ENCODE measurements at places on chromosomes 3 and 15. TPM values are rescaled to one million over a fixed set of nuclear protein-coding genes. Genes with fewer than 3 reads are reported as not detected.

DNA sequence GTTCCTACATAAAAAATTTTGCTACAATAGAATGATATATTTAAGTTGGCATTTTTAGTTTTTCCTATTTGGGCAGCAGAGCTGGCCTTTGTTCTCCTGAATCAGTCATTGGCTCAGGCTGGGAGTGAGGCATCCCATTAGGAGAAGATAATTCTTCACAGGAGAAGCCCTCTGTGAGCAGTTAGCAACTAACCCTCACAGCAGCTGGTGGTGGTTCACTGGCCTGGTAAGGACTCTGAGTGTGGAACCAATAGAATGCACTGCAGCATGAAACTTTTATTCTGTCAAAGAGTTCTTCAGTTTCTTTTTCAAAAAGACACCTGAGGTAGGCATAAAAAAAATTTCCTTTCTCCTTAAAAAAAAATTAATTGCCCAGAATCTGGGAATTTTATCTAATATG is 562.6 kb downstream of the ZNF385D start:
- no peaks in the 10 kb centered on the region for H3K36me3 ChIP-seq
- H3K27ac ChIP-seq: no peak overlapping the region
- no peak for DNase-seq
- no peaks in the 10 kb centered on the region for H3K4me1 ChIP-seq

DNA sequence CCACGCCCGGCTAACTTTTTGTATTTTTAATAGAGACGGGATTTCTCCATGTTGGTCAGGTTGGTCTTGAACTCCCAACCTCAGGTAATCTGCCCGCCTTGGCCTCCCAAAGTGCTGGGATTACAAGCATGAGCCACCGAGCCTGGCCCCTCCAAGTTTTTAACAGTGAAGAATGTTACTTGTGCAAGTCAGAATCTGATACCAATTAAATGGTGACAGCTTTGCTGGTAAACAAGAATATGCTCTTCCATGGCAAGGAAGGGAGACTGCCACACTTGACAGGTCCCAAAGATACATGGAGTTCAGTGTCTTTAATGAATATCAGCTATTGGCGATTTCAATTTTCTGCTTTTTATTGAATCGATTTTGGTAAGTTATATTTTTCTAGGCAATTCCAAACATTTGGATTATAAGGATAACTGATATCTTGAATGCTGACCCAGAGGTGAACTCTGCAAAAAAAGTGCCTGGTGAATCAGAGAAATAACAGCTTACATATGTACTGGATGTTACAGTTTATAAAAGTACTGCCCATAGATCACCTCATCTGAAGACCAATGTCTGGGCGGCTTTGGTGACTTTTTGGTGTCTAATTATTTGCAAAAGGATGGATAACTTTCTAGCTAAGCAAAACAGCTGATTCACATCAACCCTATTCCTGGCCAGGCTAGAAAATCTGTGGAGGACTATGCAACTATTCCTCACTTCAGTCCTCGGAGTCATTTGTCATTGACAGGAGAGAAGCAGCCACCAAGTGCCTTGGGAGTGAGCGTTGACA is 1.2 kb downstream of the PARP16 start:
- no peak for DNase-seq
- H3K4me3 ChIP-seq: peak overlapping the region; percentile 88
- H3K27ac ChIP-seq: peak overlapping the region; percentile 97

DNA sequence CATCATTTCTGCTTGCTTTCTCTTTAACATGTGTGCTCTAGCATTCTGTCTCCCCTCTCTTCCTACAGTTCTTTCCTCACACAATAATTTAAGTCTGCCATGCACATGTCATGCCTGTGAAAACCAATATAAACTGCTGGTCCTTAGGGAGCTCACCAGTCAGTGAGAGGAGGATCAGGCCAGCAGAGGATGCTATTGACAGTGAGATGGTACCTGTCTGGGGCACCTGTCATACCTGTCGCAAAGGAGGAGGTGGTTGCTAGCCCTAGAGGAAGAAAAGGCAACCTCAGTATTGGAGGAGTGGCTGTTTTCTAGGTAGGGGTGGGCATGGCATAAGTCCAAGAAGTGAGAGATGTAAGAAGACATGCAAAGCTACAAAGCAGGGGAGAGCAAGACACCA is 194.6 kb downstream of the GABRG3 start:
- H3K27me3 ChIP-seq: no peaks in the 10 kb centered on the region
- peaks cover 2% of the 10 kb centered on the region for H3K36me3 ChIP-seq
- H3K4me1 ChIP-seq: peaks cover 8% of the 10 kb centered on the region

DNA sequence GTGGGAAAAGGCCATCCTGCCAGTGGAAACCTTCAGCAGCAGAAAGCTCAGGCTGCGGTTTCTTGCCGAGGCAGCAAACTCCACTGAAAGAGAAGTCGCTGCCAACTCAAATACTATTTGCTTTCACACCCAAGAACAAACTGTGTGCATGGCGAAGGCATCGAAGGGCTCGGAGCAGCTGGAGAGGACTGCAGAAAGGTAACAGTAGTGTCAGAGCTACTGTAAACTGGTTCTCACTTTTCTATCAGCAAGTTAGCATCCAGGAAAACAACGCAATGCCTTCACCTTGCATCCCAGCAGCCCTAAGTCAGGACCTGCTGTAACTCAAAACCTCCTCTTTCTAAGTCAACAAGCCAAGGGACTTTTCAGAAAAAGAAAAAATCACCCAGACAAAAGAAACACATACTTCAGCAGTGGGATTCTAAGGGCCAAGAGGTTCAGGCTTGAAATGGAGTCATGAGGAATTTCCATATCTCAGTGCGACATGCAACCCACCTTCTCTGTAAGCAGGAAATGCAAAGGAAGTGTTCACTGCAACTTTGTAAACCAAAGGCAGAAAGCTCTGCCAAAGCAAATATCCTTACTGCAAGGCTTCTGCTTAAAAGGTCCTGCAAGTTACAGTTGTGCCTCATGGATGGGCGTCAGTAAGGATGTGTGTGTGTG is 193.5 kb downstream of the FOXP1 start:
- H3K36me3 ChIP-seq: no peaks in the 10 kb centered on the region
- H3K27me3 ChIP-seq: no peaks in the 10 kb centered on the region
- no peak overlapping the region for H3K27ac ChIP-seq
- H3K4me1 ChIP-seq: peaks cover 14% of the 10 kb centered on the region
- DNase-seq: no peak

DNA sequence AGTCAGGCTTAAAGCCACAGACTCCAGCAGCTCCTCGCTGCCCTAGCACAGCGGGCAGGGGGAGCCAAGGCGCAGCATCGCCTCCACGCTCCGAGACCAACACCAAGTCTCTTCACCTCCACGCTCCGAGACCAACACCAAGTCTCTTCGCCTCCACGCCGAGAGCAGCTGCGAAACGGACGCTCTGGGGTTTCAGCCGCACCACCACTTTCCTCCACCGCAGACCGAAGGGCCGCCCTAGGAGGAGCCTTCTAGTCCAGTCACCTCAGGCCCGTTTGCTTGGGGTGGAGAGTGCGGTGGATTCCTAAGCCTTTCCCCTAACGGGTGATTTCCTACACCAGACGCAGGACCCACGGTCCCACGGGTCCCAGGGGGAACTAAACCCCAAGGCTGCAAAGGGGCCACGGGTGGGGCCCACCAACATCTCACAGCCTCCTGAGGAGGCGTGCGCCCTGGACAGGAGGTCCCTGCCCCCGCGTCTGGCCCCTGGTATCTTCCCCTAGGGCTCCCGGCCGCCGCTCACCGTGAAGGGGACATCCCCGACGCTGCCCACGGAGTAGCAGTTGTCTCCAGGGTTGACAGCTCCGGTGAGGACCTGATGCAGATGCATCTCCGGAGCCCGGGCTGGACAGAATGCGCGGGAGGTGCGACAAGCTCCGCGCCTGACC is 501 bp downstream of the DMXL2 start:
- DNase-seq: peak; percentile 41
- peak overlapping the region; percentile 97 for H3K27ac ChIP-seq
- no peaks in the 10 kb centered on the region for H3K36me3 ChIP-seq
- peak overlapping the region; percentile 96 for H3K4me3 ChIP-seq

- DNase-seq: no peak
- peaks cover 12% of the 10 kb centered on the region for H3K4me1 ChIP-seq
- H3K4me3 ChIP-seq: no peak overlapping the region
- H3K36me3 ChIP-seq: no peaks in the 10 kb centered on the region
- no peak overlapping the region for H3K27ac ChIP-seq
- peaks cover 79% of the 10 kb centered on the region for H3K27me3 ChIP-seq
Observed at GRCh38 chr3:24523215-24523614, 28.6 kb upstream of the THRB start.

- no peaks in the 10 kb centered on the region for H3K36me3 ChIP-seq
- no peaks in the 10 kb centered on the region for H3K27me3 ChIP-seq
- no peak overlapping the region for H3K4me3 ChIP-seq
Observed at GRCh38 chr3:69665026-69665737, 74.1 kb upstream of the MITF start.

DNA sequence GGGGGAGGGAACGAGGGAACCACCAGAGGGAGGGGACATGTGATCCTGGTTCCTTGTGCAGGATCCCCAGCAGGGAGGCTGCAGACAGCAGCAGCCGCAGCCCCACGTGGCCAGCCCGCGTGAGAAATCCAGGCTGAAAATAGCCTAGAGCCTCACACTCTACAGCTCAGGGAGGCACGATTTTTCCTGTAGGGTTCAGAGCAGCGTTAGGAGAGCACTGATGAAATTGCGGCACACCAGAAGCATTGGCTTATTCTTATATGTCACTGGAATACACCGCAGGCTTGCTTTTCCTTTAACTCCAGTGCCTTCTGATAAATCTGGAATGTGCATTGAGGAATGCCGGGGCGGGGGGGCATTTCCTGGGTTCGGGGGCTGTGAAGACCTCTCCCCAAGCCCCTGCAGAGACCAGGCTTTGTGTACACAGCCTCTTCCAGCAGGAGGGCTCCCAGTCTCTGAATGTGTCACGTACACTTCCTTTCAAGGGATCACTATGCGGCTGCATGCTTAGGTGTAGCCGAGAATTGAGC is 193.0 kb downstream of the ATP10A start:
- H3K4me1 ChIP-seq: peaks cover 33% of the 10 kb centered on the region
- H3K4me3 ChIP-seq: peak overlapping the region; percentile 58
- H3K36me3 ChIP-seq: no peaks in the 10 kb centered on the region
- peak overlapping the region; percentile 57 for H3K27ac ChIP-seq
- DNase-seq: peak; percentile 41

GRCh38 chr3:25293736-25294135 is 134.3 kb upstream of the RARB start:
- peaks cover 28% of the 10 kb centered on the region for H3K27me3 ChIP-seq
- H3K27ac ChIP-seq: no peak overlapping the region
- peaks cover 67% of the 10 kb centered on the region for H3K4me1 ChIP-seq
- H3K36me3 ChIP-seq: no peaks in the 10 kb centered on the region

GRCh38 chr15:31329640-31330010 is 3.0 kb downstream of the KLF13 start:
- no peak overlapping the region for H3K27ac ChIP-seq
- no peaks in the 10 kb centered on the region for H3K36me3 ChIP-seq
- H3K27me3 ChIP-seq: peaks cover 8% of the 10 kb centered on the region
- DNase-seq: no peak
- H3K4me1 ChIP-seq: peaks cover 40% of the 10 kb centered on the region
- H3K4me3 ChIP-seq: peak overlapping the region; percentile 95

- peaks cover 4% of the 10 kb centered on the region for H3K4me1 ChIP-seq
- H3K4me3 ChIP-seq: no peak overlapping the region
- H3K27me3 ChIP-seq: peaks cover 24% of the 10 kb centered on the region
- H3K27ac ChIP-seq: no peak overlapping the region
- no peaks in the 10 kb centered on the region for H3K36me3 ChIP-seq
Observed at GRCh38 chr15:98174841-98175240, 214.3 kb downstream of the ARRDC4 start.

- H3K36me3 ChIP-seq: peaks cover 11% of the 10 kb centered on the region
- H3K27ac ChIP-seq: no peak overlapping the region
- no peak for DNase-seq
- H3K4me1 ChIP-seq: peaks cover 13% of the 10 kb centered on the region
Observed at GRCh38 chr3:150020527-150020926, 49.8 kb upstream of the PFN2 start.

- no peaks in the 10 kb centered on the region for H3K4me1 ChIP-seq
- H3K36me3 ChIP-seq: peaks cover 11% of the 10 kb centered on the region
- H3K4me3 ChIP-seq: no peak overlapping the region
- H3K27ac ChIP-seq: no peak overlapping the region
- no peak for DNase-seq
- H3K27me3 ChIP-seq: no peaks in the 10 kb centered on the region
Observed at GRCh38 chr3:71486831-71487230, 96.7 kb downstream of the FOXP1 start.

- H3K36me3 ChIP-seq: peaks cover 17% of the 10 kb centered on the region
- no peak overlapping the region for H3K4me3 ChIP-seq
- peaks cover 15% of the 10 kb centered on the region for H3K4me1 ChIP-seq
- no peak for DNase-seq
Observed at GRCh38 chr3:170903123-170903522, 5.3 kb downstream of the EIF5A2 start.

GRCh38 chr15:78044407-78045155 is 32.9 kb downstream of the TBC1D2B start:
- H3K27ac ChIP-seq: no peak overlapping the region
- H3K36me3 ChIP-seq: no peaks in the 10 kb centered on the region
- H3K4me1 ChIP-seq: peaks cover 2% of the 10 kb centered on the region
- no peak for DNase-seq

- H3K4me3 ChIP-seq: no peak overlapping the region
- no peaks in the 10 kb centered on the region for H3K36me3 ChIP-seq
- H3K4me1 ChIP-seq: peaks cover 24% of the 10 kb centered on the region
- no peaks in the 10 kb centered on the region for H3K27me3 ChIP-seq
Observed at GRCh38 chr3:98259-98654, 98.3 kb upstream of the CHL1 start.

- H3K36me3 ChIP-seq: peaks cover 7% of the 10 kb centered on the region
- H3K27me3 ChIP-seq: no peaks in the 10 kb centered on the region
- DNase-seq: no peak
Observed at GRCh38 chr3:30266524-30266923, 339.9 kb upstream of the TGFBR2 start.

DNA sequence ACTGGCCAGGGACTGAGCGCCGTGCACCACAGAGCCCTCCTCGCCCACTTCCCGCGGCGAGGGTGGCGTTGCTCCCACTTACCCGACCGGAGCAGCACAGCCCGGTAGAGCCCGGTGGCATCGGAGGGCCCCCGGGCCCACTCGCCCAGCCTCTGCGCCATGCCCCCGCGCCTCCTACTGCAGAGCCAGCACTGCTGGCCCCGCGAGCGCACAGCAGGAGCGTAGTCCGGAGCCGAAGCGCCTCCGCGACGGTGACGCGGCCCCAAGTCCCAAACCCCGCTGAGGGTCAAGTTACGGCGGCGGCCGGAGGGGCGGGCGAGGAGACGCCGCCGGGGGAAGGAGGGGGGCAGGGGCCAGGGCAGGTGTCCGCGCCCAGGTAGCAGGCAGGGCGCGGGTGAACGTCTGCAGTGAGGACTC is 9.6 kb upstream of the FAM107A start:
- H3K36me3 ChIP-seq: no peaks in the 10 kb centered on the region
- no peak overlapping the region for H3K27ac ChIP-seq
- no peak for DNase-seq
- peaks cover 61% of the 10 kb centered on the region for H3K27me3 ChIP-seq
- H3K4me3 ChIP-seq: no peak overlapping the region
- peaks cover 44% of the 10 kb centered on the region for H3K4me1 ChIP-seq

ZNF592 gene
- 34.7 TPM for total RNA-seq

PIGZ gene
- 1.9 TPM for total RNA-seq

CNOT10 gene
- 53.6 TPM for total RNA-seq

ACP3 gene
- not detected for total RNA-seq

LRTM1 gene
- not detected for total RNA-seq

KIF7 gene
- 16.2 TPM for total RNA-seq
